ENCODE measurements at places on chromosomes 13 and 19.
A peak's percentile ranks its signal among the peaks of the same experiment; 100 is the strongest.

DNA sequence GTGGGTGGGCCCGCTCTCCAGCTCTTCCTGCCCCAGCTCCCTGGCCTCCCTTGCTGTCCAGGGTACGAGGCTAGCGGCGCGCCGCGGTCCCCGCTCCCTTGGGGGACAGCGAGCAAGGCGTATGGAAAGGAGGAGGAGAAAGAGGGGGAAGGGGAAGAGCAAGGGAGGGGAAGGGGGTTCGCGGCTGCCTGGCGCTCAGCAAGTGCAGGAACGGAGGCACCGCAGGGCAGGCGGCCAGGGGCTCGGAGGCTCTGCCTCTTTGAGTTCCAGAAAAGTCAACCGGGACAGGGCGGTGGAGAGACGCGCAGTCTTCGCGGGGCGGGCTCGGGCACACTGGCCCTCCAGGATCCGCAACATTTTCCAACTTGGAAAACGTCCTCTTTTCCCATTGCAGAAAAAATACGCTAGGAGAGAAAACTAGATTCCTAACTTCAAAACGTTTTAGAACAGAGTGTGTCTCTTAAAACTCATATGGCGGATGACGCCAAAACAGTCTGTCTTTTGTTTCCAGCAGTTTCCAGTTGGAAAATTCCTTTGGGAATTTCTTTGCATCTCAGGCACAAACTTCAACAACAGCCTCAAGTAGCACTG is 23.1 kb upstream of the TNFRSF19 start:
- no peak for DNase-seq

GRCh38 chr13:41897126-41897525 is 63.8 kb downstream of the VWA8 start:
- DNase-seq: no peak

DNA sequence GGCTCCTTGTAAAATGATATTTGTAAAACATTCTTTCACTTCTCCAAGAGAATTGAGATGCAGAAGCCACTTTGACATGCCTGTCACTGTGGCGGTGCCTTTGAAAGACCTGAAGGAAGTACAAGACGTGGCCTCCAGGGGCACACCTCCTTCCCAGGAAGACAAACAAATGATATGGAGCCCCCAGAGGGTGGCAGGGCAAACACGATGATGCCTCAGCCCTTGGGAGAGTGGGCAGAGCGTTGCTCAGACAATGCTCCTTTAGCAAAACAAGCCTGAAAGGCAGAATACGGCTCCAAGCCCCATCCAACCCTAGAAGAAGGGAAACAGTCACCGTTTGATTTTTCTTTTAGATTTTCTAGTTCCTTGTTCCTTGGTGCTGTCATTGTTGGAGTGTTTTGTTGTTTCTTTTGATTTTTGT is 9.2 kb upstream of the ATP12A start:
- DNase-seq: no peak

- peak; percentile 6 for DNase-seq
These were observed 9.5 kb upstream of the URAD start for GRCh38 chr13:27997904-27998522.

- peak; percentile 99 for DNase-seq
These were observed 269.1 kb downstream of the NDFIP2 start for GRCh38 chr13:79749984-79750551.
